ENCODE measurements at places on chromosomes 12 and 14.

DNA sequence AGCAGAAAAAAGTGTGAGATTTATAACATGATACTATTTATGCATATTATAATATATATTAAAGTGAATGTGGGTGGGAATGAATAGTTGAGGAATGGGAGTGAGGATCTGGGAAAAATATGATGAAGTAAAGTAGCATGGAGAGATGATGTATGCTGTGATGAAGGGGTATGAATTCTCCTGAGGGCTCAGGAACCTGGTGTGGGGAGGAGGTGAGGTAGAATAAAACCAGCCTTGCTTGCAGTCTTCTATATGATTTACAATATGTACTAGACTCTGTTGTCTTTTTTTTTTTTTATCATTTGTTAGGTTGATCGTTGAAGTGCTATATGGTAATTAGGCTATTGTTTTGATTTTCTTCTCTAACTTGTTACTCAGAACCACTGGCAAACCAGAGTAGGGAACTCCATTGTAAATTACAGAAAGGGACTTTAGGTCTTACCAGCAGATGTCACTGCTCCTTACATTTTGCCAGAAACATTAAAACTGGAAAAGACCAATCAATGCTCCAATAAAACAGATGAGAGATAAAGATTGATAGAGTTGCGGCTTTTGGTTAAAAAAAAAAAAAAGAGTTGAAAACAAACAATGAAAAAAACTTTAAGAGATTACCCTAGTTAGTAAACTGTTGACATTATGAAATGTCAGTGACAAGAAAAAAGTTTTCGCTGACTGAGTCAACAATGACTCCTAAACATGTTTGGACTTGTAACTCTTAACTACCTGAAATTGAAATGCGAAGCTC is 39.9 kb downstream of the ATL1 start:
- DNase-seq: peak; percentile 3

DNA sequence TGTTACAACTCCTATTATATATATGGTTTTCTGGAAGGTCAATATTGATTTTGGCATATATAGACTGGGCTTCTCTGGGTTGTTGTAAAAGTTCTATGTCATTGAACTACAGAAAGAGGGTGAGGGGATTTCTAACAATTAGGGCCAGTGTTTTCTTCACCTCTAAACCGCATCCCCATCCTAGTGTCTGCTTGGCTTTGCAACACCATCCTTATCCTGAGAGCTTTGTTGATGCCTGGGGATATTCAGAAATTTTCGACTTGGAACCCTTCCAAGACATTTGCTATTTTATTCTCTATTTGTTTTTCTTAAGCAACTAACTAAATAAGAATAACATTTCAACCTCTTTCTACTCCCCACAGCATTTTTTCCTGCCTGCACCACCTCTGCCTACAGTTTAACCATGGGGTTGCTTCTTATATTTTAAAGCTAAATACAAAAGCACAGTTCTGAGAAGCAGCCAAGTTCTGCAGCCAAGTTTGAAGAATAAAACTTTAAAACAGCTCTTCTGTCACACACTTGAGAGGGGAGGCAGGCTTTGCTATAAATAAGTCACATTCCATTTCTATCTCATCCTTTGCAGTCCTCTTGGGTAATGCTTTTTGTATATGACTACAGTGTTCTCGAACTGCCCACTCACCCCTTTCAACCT is 53.4 kb downstream of the RGS6 start:
- DNase-seq: no peak

- no peak for DNase-seq
Measured at GRCh38 chr12:46523446-46523845, 150.9 kb upstream of the SLC38A2 start.

- DNase-seq: no peak
Measured at GRCh38 chr12:93158065-93158843, 219.5 kb upstream of the NUDT4 start.

GRCh38 chr12:47739979-47740378 is 14.7 kb upstream of the ENDOU start:
- peak; percentile 53 for DNase-seq

- no peak for DNase-seq
Measured at GRCh38 chr12:2051700-2052621, 826 bp upstream of the CACNA1C start.

- DNase-seq: no peak
Measured at GRCh38 chr12:18101043-18101442, 11.1 kb upstream of the RERGL start.

DNA sequence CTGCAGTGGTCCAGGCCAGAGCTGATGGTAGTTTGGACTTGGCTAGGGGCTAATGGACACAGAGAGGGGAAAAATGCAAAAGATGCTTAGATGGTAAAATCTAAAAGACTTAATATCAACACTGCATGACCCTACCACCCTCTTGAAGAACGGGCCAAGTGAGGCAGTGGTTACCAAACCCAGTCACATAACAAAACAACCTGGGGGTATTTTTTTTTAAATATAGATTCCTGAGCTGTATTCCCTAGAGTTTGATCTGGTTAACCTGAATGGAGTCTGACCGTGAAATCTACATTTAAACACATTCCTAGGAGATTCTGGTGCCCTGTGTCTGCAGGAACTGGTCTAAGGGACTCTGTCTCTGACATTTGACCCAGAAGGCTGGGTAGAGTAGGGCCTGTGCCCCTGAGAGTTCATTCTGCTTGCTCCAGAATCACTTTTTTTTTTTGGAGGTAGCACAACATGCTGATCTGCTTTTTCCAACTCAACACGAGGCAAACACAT is 15.7 kb downstream of the ABHD4 start:
- no peak for DNase-seq

DNA sequence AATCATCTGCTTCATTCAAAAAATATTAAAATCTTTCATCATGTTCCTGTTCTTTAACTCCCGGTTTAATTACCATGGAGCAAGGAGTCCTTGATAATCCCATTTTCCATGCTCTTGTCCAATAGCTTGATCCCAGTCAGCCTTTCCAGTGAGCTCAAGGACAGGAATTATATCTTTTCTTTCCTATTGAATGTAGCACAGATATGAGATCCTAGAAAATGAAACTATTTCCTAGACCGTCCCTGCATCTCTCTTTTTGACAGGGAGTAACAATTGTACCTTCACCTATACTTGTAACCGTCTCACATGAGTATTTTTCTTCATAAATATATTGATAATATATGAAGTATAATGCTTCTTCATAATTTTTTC is 35.6 kb downstream of the PIK3C2G start:
- DNase-seq: no peak

DNA sequence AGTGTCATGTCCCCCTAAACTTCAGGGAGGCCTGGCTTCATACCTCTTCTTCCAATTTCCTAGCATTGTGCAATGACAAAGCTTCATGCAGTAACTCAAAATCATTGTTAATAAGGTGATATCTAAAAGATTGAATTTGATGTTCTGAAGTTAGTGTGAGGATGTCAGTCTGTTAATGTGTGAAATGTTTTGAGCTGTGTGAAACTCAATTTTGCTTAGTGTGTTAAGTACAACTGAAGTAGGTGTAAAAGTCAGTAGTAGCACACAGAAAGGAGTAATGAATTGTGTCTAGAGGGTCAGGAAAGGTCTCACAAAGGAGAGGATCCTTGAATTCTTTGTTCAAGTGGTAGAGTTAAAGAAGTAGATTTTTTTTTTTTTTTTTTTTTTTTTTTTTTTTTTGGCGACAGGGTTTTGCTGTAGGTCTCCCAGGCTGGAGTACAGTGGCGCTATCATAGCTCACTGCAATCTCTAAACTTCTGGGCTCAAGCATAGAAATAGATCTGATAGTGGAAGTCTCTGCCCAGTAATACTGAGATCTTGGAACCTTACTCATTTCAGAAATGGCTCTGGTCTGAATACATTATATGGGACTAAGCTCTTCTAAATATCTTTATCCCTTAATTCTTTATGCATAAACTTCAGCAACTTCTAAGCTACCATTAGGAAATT is 63.9 kb downstream of the FUT8 start:
- DNase-seq: no peak

- no peak for DNase-seq
Measured at GRCh38 chr14:90179809-90180779, 76.3 kb upstream of the PSMC1 start.

- no peak for DNase-seq
Measured at GRCh38 chr12:93502802-93503623, 35.7 kb downstream of the MRPL42 start.

DNA sequence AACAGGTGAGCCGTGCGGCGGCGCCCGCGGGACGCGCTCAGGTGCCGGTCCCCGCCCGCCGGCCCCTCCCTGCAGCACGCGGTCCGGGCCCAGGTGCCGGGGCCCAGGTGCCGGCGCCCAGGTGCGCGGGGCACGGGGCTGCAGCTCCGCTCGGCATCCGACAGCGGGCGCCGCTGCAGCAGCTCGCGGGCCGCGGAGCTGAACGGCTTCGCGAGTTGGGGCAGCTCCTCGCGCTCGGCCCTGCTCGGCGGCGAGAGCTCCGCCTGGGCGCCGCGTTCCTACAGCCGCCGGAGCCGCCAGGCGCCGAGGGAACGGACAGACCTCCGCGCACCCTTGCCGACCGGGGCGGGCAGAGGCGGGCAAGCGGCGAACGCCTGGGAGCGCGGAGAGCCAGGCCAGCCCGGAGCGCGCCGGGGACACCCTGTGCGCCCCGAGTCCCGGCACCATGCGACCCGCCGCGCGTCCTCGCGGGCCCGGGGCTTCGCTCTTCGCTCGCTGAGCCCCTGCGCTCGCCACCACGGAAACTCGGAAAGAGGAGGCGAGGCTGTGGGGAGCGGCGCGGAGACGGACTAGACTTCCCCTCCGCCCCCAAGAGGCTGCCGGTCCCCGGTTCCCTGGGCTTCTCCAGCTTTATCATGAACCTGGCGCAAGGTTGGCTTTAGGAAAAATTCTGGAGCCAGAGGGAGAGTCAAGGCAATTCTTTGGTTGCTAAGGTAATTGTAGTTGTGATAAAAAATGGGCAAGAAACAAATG is at the start of gene RGS6:
Gene RGS6, plus strand, starts transcription at position 201 of the 753 bp plus-strand sequence.
- no peak for DNase-seq

DNA sequence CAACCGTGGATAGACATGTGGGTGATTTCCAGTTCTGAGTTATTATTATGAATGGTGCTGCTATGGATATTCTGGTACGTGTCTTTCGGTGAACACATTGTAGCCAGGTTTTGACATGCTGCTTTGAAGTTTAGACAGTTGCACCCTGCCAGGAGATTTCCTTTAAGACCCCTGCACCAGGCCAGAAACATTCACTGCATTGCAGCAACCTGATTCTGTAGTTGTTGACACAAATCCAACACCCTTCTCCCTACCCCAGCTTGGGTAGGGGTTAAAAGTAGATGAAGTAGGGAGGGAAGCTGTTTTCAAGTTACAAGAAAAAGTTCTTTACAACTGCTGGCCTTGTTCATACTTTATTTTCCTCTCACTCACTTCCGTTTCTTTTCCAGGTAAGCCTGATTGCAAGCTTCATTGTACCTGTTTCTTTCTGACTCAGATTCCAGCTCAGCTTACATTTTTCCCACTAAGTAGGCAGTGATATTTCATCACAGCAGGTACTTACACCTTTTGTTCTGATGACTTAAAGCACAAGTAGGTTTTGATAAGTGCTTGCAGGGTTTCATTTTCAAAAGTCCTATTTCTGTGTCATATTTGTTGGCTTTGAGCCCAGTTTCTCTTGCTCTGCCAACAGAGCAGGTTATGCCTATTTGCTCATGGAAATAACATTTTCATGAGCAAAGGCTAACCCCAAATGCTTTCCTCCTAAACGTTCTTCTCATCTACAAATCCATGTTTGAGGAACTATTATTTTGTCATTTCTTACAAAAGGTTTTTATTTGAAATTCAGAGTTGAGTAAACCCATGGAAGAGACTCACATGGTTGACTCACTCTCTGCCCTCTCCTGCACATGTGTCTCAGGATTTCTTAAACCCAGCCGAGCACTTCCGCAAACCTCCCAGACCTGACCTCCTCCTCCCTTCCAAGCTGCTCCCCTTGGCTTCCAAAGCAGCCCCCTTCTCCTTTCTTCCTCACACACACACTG is 12.1 kb upstream of the LTA4H start:
- DNase-seq: no peak

DNA sequence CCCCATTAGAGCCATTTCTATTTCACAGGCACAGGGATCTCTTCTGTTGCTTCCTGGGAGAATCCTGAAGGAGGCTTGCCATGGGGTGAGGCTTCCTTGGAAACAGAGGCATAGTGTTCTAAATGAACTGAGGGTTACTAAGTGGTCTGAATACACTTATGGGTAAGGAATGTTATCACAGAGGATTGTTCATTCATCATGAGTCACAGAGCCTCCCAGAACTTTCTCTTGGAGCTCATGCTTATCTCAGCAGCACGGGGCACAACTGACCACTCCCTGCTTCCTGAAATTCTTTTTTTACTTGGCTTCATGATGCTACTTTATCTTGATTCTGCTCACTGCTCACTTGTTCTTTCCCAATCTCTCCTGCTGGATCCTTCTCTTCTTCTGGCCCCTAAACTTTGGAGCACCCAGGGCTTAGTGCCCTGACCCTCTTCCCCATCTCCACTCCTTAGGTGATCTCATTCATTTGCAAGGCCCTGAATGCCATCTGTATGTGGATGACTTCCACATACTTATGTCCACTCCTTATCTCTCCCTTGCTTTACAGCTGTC is 57.9 kb downstream of the ANO6 start:
- no peak for DNase-seq

- DNase-seq: no peak
Measured at GRCh38 chr12:31508436-31509150, 82.3 kb downstream of the DENND5B start.

DNA sequence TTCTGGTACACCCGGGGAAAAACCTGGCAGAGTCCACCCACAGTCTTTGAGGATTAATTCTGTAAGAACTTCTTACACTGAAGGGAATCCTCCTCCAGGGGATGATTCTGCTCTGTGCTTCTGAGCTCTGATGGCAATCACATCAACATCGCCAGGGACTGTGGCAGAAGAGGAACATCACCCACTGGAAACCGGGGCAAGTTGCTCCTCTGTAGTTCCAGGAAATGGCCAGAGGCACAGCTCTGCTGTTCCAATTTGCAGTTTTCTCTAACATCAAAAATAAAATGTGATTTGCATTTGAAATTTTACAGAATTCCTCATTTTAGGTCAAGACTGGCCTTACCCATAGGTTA is 207.6 kb downstream of the DAD1 start:
- no peak for DNase-seq

DNA sequence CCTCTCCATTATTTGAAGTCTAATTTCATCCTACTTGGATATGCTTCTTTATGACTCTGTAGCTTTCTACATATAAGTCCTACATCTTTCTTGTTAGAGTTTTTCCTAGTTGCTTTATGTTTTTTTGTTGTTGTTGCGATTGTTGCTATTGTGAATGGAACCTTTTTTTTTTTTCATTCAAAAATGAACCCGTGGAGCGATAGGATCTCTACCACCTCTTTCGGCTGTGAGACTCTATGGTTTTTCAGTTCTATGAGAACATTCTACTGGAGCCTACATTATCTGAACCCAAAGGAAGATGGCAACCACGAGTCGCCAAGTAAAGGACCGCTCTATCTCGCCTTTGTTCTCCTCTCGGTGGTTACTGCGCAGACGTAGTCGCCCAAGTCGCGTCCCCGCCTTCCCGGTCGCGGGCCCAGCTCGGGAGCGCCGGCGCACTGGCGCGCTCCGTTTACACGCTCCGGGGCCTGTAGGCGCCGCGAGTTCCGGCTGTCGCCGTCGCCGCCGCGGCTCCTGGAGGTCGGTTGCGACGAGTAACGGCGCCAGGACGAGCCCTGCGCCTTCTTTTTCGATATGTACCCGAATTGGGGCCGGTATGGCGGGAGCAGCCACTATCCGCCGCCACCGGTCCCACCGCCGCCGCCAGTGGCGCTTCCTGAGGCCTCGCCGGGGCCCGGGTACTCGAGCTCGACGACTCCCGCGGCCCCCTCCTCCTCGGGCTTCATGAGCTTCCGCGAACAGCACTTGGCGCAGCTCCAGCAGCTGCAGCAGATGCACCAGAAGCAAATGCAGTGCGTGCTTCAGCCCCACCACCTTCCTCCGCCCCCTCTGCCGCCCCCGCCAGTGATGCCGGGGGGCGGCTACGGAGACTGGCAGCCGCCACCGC is at the start of gene YLPM1:
Gene YLPM1, plus strand, starts transcription at position 400 of the 886 bp plus-strand sequence. Its CDS starts 174 bp downstream, at position 574.
- DNase-seq: peak; percentile 78
